ENCODE measurements at places on chromosomes 2 and 18. TPM values are rescaled to one million over a fixed set of nuclear protein-coding genes. Genes with fewer than 3 reads are reported as not detected.

The LAMA1 gene
- not detected for total RNA-seq

The SOS1 gene
- 52.7 TPM for total RNA-seq

The TFCP2L1 gene
- 1.8 TPM for total RNA-seq

The GKN2 gene
- total RNA-seq, result not detected

DNA sequence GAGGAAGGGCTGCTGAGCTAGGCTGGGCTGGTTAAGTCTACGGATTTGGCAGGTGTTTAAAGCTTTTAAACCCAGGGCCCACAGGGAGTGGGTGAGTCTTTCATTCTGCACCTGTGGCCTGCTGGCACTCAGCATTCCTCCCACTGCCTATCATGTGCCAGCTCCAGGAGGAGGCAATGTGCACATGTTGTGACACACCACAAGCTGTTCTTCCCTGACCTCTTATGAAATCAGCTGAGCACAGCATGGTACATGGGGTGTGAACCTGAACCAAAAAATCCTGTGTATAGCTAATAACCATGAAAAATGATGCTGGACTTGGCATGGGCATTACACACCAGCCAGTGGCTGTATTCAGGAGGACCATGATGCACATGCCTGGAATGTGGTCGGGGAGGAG lies 297.9 kb upstream of the MMADHC start:
- no peak overlapping the region for H3K4me3 ChIP-seq
- no peak overlapping the region for H3K27ac ChIP-seq
- H3K36me3 ChIP-seq, result no peaks in the 10 kb centered on the region
- no peak for DNase-seq
- H3K27me3 ChIP-seq, result no peaks in the 10 kb centered on the region

GRCh38 chr2:137721733-137722132 lies 242.5 kb upstream of the HNMT start:
- DNase-seq, result no peak
- no peak overlapping the region for H3K27ac ChIP-seq
- no peaks in the 10 kb centered on the region for H3K36me3 ChIP-seq
- H3K27me3 ChIP-seq, result no peaks in the 10 kb centered on the region
- no peaks in the 10 kb centered on the region for H3K4me1 ChIP-seq

GRCh38 chr2:105793196-105793975 lies 48.7 kb downstream of the NCK2 start:
- no peaks in the 10 kb centered on the region for H3K36me3 ChIP-seq
- H3K4me1 ChIP-seq, result peaks cover 77% of the 10 kb centered on the region
- H3K27ac ChIP-seq, result no peak overlapping the region
- H3K4me3 ChIP-seq, result no peak overlapping the region
- DNase-seq, result no peak
- H3K27me3 ChIP-seq, result no peaks in the 10 kb centered on the region

DNA sequence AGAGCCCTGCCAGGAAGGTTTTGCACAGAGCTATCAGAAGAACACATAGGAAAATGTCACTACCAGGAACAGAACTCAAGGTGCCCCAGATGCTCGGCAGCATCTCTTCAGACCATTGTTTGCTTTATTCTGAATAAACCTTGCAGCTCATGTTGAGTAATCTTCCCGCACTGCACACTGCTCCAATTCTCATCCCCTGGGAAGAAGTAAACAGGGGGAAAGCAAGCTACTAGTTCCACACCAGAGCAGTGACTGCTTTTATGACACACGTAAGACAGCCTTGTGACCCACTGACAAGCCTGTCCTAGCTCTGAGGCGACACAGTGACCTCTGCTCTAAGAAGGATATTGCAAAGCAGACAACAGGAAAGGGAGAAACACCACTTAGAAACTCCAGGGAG lies 44.2 kb downstream of the NRP2 start:
- no peak for DNase-seq
- no peak overlapping the region for H3K27ac ChIP-seq
- H3K27me3 ChIP-seq, result no peaks in the 10 kb centered on the region
- no peaks in the 10 kb centered on the region for H3K4me1 ChIP-seq
- no peaks in the 10 kb centered on the region for H3K36me3 ChIP-seq
- H3K4me3 ChIP-seq, result no peak overlapping the region

- no peak for DNase-seq
- no peak overlapping the region for H3K4me3 ChIP-seq
- H3K27me3 ChIP-seq, result no peaks in the 10 kb centered on the region
These were observed 169.9 kb downstream of the MYO1B start for GRCh38 chr2:191415101-191415500.

DNA sequence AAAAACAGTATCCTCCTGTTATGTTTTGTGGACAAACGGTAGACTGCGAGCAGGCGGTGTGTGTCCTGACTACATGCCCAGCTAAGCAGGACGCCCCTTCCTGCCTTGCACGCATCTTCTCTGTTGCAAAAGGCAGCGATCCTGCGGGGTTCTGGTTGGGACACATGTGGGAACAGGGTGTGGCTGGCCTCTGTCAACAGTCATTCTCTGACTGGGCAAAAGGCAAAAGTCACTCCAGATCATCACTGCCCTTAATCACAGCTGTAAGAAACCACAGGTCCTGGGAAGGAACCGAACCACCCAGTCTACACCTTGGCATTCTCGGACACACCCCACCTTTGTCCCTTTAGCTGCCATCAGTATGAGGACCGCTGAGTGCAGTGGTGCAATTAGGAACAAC lies 44.3 kb upstream of the TMEM87B start:
- H3K4me3 ChIP-seq, result no peak overlapping the region
- DNase-seq, result no peak
- no peaks in the 10 kb centered on the region for H3K27me3 ChIP-seq

DNA sequence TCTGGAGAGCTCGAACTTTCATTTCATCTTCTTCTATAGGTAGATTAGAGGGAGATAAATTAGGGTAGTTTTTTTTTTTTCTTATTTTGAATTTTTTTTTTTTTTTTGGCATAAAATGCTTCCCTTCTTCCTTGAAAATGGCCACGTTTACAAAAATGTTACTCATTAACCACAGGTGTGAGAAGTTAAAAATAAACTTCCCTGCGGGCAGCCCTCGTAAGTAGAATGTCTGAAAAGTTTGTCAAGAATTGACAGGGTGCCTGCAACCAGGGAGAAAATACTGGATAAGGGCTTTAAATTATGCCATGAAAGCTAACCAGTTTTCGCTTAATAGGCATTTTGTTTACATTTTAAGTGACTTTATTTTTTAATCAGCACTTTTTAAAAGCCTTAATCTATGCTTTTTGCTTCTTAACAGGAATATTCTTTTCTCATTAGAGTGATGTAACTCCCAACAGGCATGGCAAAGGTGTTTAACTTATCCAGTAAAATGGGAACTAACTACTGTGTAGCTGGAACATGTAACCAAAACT lies 4.2 kb upstream of the FN1 start:
- H3K27me3 ChIP-seq, result peaks cover 28% of the 10 kb centered on the region
- H3K4me3 ChIP-seq, result no peak overlapping the region
- no peak overlapping the region for H3K27ac ChIP-seq
- no peaks in the 10 kb centered on the region for H3K36me3 ChIP-seq
- DNase-seq, result no peak
- peaks cover 18% of the 10 kb centered on the region for H3K4me1 ChIP-seq

DNA sequence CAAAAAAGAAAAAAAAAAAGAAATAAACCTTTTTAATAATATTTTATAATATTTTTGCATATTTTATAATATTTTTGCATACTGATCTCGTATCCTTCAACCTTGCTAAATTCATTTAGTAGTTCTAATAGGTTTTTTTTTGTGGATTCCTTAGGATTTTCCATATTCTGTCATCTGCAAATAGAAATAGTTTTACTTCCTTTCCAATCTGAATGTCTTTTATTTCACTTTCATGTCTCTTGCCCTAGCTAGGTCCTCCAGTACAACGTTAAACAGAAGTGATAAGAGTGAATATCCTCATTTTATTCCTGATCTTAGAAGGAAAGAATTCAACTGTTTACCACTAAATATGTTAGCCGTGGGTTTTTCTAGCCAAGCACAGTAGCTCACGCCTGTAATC lies 13.7 kb downstream of the LMAN2L start:
- peaks cover 9% of the 10 kb centered on the region for H3K36me3 ChIP-seq
- no peak overlapping the region for H3K27ac ChIP-seq
- no peak overlapping the region for H3K4me3 ChIP-seq
- H3K27me3 ChIP-seq, result no peaks in the 10 kb centered on the region
- no peaks in the 10 kb centered on the region for H3K4me1 ChIP-seq

GRCh38 chr2:14303366-14304115 lies 329.0 kb upstream of the LRATD1 start:
- no peaks in the 10 kb centered on the region for H3K27me3 ChIP-seq
- no peak for DNase-seq
- no peaks in the 10 kb centered on the region for H3K4me1 ChIP-seq

DNA sequence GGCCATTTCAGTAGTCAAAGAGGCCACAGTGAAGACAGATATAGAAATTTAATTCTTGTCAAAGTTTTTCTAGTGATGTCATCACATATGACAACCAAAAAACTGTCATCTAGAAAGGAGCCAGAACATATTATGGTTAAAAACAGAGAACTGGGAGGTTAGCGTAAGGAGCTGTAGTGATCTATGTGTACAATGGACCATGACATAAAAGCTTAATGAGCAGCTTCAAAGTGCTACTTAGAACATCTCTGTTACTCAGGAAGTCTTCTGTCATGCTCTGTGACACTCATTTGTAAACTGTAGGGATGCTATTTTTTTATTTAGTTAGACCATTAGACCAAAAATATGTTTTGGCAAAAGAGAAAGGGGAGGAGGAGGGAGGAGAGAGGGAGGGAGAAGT lies 57.3 kb downstream of the CMPK2 start:
- no peak for DNase-seq
- H3K4me1 ChIP-seq, result no peaks in the 10 kb centered on the region
- H3K27ac ChIP-seq, result no peak overlapping the region
- no peaks in the 10 kb centered on the region for H3K27me3 ChIP-seq
- H3K36me3 ChIP-seq, result no peaks in the 10 kb centered on the region

DNA sequence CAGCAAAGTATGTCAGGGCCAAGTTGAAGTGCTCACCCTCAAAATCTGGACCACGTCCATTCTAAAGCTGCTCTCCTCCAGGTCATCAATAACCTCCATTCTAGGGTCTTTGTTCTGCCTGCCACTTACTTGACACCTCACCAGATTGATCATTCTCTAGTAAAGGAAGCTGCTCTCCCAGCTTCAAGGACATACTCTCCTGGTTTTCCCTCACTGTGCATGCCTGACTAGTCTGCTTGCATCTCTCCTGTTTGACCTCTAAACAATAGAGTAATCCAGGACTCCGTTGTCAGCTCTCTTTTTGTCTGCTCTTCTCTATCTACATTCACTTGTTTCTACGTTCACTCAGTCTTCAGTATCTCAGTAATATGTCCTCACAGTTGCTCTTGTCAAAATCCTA lies 59.1 kb downstream of the FRZB start:
- DNase-seq, result no peak
- H3K27me3 ChIP-seq, result no peaks in the 10 kb centered on the region
- H3K36me3 ChIP-seq, result no peaks in the 10 kb centered on the region
- H3K27ac ChIP-seq, result no peak overlapping the region
- H3K4me3 ChIP-seq, result no peak overlapping the region

DNA sequence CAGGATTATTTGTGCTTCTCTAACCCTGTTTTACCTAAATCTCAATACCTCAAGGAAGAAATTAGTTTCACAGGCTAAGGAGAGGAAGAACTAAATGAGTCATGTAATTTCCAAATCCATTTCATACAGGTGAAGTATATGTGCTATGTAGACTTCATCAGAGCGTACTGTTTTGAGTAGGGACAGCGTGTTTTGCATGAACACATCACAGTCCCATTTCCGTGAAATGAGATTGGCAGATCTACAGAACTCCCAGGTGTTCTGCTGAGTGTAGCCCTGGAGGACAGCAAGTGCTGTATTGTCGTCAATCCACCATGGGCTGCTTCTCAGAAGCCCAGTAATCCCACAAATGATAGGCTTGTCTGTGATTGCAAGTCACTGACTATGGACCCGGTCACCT lies 97.7 kb downstream of the XRCC5 start:
- H3K4me3 ChIP-seq, result no peak overlapping the region
- no peaks in the 10 kb centered on the region for H3K4me1 ChIP-seq
- no peak overlapping the region for H3K27ac ChIP-seq
- H3K27me3 ChIP-seq, result no peaks in the 10 kb centered on the region

DNA sequence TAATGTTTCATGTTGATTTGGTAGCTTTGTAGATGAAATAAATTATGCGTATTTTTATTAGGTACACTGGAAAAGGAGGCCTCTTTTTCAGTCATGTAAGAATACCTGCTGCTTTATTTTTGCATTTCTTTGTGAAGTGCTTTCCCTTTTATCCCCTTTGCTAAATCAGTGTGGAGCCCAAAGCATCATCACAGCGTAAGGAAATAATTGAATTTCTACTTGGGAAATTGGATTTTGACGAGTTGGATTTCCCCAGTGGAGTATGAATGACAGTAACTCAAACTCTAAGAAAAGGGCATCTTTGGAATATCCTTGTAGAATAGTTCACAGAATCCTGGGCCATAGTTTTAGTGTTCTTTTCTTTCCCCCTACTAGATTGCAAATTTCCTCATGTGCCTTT lies 97.2 kb downstream of the KCNJ3 start:
- DNase-seq, result no peak
- H3K27ac ChIP-seq, result no peak overlapping the region
- no peaks in the 10 kb centered on the region for H3K27me3 ChIP-seq
- H3K4me1 ChIP-seq, result no peaks in the 10 kb centered on the region
- no peaks in the 10 kb centered on the region for H3K36me3 ChIP-seq

- no peak overlapping the region for H3K4me3 ChIP-seq
- H3K27ac ChIP-seq, result no peak overlapping the region
- no peaks in the 10 kb centered on the region for H3K4me1 ChIP-seq
- DNase-seq, result no peak
- peaks cover 2% of the 10 kb centered on the region for H3K27me3 ChIP-seq
These were observed 35.9 kb downstream of the EFR3B start for GRCh38 chr2:25077789-25078169.

- no peak for DNase-seq
- no peaks in the 10 kb centered on the region for H3K36me3 ChIP-seq
- H3K27ac ChIP-seq, result no peak overlapping the region
- H3K4me3 ChIP-seq, result no peak overlapping the region
- H3K4me1 ChIP-seq, result no peaks in the 10 kb centered on the region
These were observed 169.2 kb upstream of the LRRTM1 start for GRCh38 chr2:80473796-80474195.

GRCh38 chr2:68931799-68932198 lies 20.9 kb downstream of the GKN2 start:
- no peaks in the 10 kb centered on the region for H3K36me3 ChIP-seq
- DNase-seq, result no peak
- H3K4me3 ChIP-seq, result no peak overlapping the region

DNA sequence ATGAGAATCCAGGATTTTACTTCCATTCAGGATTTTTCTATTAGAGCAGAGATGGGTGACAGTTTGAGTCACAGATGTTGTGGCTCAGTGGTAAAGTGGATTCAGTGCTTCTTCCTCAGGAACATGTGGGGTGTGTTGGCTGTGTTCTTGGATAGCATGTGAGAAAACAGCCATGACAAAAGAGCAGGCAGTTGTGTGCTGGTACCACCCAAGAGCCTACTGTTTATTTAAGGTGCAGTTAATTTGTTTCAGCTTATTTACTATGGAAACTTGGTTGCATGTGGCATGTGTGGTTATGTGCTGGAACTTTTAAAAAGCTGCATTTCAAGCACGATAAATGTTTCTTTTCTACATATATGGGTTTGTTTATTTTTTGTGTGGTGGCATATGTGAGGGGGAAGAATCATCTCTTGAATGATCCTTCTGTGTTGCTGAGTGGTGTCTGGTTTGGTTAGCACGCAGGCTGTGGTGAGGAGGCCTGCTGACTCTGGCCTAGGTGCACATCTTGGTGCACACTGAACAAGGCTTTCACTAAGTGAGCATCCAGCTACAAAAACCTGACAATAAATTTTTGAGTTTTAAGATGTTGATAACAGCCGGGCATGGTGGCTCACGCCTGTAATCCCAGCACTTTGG lies 67.3 kb downstream of the SPTBN1 start:
- H3K36me3 ChIP-seq, result no peaks in the 10 kb centered on the region
- no peak overlapping the region for H3K4me3 ChIP-seq
- no peak for DNase-seq
- H3K4me1 ChIP-seq, result peaks cover 3% of the 10 kb centered on the region

GRCh38 chr2:7061921-7062320 lies 144.7 kb downstream of the RNF144A start:
- no peak overlapping the region for H3K4me3 ChIP-seq
- no peaks in the 10 kb centered on the region for H3K27me3 ChIP-seq
- H3K4me1 ChIP-seq, result peaks cover 19% of the 10 kb centered on the region

Measured in natural killer cell (primary cell).